ENCODE measurements at places on chromosomes 4 and X.

DNA sequence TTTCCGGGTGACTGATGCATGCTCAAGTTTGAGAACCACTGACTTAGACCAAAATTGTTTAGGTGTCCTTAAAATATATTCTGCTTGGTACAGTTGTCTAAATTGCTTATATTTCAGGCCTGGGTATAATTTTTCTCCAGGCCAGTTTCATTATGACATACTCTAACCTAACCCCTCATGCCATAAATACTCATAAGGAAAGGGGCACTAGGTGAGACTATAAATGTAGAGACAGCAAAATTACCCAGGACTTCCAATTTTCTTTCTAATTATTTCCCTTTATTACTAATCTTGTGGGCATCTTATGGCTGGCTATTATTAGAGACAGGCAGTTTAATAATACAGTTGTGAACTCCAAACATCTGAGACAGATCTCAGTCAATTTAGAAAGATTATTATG lies 150.2 kb downstream of the RRAGB start:
- DNase-seq, result no peak

- DNase-seq, result peak; percentile 67
These were observed 12.2 kb downstream of the EGFL6 start for GRCh38 chrX:13581554-13581953.

- peak; percentile 52 for DNase-seq
These were observed 115.1 kb downstream of the CAMK2D start for GRCh38 chr4:113646442-113646822.

DNA sequence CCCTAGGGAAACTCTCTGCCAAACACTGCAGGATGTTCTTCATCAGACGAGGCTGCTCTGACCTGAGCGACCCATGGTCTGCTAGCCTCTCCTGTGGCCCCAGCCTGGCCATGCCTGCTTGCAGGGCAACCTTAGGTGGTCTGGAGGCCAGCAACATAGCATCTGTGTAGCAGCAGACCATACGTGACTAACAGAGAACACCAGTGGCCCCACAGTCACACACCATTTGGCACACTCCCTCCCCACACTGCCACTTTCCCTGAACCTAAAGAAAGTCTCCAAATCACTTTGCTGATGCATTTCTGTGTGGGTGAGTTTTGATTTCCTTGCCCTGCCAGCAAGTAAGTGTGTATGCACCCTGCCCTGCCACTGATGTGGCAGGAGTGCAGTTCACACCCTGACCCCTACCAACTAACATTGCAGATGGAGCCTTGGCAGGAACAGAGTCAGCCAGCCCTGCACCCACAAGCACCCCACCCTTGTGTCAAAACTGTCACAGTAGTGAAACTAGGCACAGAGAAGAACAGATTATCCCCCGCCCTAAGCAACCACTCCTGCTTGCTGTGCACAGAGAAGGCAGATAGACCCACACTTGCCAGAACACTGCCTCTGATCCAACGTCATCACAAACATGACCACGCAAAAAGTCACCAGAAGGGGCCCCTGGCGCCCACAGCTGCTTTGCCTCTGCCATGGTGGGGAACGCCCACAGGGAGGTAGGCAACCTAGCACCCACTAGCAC lies 249.1 kb downstream of the SPIN4 start:
- DNase-seq, result no peak

- peak; percentile 25 for DNase-seq
These were observed 616 bp downstream of the WDR1 start for GRCh38 chr4:10115797-10116568.

DNA sequence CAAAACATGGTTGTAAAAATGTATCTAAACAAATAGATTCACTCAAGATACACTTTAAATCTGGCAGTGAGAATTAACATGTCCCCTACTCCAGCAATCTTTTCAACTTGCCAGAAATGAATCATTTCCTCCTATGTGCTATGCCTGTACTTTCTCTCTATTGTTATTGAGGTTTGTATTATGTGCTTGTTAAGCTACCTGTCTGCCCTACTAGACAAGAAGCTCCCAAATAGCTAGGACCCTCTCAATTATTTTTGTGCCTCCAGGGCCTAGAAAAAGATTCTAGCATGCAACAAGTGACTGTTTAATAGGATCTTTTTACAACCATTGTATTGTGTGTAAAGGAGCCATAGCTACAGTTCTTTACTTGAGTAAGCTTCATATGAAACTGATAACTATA lies 3.5 kb upstream of the SAP30 start:
- peak; percentile 37 for DNase-seq

DNA sequence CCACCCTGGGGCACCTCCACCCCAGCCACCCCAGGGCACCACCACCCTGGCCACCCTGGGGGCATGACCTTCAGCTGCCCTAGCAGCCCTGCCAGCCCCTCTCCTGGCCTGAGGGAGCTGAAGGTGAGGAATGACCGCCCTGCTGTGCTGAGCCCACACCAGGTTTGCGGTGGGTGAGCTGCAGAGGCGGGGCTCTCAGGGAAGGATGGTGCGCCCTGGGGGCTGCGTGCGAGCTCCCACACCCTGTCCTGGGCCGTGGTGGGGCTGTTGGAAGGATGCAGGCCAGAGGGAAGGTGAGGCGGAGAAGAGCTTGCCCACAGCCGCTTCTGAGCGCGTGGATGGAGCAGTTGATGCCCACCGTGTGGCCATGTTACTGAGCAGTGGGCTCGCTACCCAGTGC lies 17.7 kb downstream of the UVSSA start:
- DNase-seq, result no peak

DNA sequence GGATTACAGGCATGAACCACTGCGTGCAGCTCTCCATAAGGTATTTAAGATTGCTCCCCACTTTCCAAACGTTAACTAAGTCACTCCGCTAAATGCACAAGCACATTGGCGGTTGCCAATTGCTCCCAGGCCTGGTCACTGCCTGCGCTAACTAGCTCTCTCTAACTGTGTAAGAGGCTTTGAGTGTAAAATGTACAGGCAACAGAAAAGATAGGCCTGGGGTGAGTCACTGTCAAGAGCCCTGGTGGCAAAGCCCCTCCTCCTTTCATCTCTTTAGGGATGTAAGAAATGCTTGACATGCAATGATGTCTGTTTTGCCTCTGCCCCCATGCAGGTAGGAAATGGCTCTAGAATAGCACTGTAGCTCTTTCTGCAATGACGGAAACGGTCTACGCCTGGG lies 329.7 kb upstream of the GATB start:
- DNase-seq, result no peak

DNA sequence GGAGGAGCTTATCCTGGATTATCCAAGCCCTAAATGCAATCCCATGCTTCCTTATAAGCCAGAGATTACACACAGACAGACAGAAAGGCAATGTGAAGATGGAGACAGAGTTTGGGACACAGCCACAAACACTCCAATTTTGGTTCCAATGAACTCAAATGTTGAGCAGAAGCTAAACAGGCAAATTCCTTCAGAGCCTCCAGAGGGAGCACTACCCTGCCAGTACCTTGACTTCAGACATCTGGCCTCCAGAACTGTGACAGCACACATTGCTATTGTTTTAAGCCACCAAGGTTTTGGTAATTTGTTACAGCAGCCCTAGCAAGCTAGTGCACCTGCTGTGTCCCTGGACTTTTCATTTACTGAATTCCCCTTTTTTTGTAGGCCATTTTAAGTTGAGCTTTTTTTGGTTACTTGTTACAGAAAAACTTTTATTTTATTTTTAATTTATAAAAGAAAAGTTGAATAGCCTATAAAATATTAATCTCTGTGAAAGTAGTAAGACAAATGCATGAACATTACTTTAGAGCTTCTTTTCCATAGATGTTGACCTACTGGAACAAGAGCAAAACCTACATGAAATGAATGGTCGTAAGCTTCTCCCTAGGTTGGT lies 33.4 kb upstream of the SRD5A3 start:
- DNase-seq, result peak; percentile 72

DNA sequence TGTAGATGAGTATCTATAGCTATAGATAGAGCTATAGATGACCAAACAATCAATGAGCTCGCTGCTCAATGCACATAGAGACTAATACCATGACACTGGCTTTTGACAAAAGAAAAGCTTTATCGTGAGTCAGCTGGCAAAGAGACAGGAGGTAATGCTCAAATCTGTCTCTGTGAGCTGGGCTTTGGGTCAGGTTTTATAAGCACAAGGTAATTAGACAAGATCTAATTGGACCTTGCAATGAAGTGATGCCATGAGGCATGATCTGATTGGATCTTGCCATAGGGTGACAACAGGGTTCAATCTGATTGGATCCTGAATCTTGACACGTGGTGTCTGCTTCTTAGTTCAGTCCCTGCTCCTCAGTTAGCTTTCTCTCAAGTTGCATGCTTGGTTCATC lies 180.7 kb upstream of the MXRA5 start:
- DNase-seq, result no peak

DNA sequence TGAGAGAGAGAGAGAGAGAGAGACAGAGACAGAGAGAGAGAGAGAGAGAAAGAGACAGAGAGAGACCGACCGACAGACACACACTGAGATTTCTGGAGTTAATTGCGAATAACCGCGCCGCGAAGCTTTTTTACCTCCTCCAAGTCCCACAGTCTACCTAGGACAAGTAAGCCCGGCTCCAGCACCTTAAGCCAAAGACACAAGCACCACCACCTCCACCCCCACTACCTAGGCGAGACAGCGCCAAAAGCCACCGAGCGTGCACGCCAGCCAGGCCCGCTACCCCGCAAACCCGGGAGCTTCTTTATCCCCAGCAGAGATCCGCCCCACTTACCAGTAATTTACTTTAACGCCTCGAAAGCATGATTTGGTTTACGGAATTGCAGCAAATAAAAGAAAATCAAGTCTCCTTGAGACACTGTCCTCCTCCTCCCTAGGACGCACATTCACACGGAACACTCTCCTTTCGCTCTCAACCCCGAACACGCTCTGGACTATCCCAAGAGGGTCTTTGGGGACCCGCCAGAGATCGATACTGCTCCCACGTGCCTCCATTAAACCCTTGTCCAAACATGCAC lies 649.6 kb upstream of the DIPK2B start:
- peak; percentile 4 for DNase-seq

DNA sequence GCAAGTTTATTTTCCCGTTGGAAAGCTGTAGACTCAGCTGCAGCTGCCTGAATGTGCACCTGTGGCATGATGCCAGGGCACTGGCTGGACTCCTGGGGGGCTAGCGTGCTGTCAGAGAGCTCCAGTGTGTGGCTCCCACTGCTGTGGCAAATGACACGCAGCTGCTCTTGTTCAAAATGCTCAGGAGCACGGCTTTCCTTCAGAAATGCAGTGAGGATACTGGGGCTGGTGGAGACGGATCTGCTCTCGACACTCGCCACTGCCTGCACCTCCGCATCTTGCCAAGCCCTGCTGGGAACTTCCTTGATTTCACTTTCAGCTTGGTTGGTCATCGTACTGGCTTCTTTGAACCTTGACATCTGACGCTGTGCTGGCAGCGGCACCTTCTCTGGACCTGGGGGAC lies 58.7 kb downstream of the GPRIN3 start:
- no peak for DNase-seq

DNA sequence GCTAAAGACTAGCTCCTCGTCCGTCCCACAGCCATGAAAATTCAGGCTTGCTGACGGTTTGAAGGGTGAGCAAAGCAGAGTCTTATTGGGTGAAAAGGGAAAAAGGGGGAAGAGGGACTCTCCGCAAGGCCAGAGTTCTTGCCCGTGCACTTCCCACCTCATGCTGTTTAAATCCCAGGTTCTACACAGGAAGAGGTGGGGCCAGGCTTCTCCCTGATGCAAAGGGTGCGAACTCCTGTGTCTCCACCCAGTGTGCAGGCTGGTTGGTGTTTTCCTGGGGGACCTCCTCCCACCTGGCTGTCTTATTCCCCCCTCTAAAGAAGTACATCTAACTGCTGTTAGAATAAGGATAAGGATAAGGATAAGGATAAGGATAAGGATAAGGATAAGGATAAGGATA lies 18.0 kb upstream of the LANCL3 start:
- no peak for DNase-seq

- DNase-seq, result no peak
These were observed 572.4 kb downstream of the KCNIP4 start for GRCh38 chr4:21376176-21376575.

DNA sequence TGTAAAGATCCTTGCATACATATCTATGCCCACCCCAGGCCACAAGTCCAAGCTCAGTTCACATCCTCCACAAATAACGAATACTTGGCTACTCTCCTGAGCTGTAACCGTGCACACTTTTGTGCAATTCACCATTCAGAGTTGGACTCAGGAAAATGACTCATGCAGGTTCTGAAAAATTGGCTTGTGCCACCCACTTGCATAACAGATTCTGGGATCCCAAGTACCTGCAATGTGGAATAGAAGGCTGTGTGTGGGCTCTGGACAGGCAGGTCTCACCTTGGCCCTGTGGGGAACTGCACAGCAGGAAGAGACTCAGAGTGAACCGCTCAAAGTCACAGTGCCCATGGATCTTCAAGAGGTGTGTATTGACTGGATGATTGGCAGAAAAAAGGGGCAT lies 502.7 kb downstream of the PACRGL start:
- DNase-seq, result no peak

Data from fibroblast of the aortic adventitia (primary cell).